ENCODE measurements at places on chromosomes 16 and 17. TPM values are rescaled to one million over a fixed set of nuclear protein-coding genes. Genes with fewer than 3 reads are reported as not detected.
A peak's percentile ranks its signal among the peaks of the same experiment; 100 is the strongest.

- DNase-seq, result no peak
Observed at GRCh38 chr16:84467256-84467655, 37.2 kb downstream of the MEAK7 start.

DNA sequence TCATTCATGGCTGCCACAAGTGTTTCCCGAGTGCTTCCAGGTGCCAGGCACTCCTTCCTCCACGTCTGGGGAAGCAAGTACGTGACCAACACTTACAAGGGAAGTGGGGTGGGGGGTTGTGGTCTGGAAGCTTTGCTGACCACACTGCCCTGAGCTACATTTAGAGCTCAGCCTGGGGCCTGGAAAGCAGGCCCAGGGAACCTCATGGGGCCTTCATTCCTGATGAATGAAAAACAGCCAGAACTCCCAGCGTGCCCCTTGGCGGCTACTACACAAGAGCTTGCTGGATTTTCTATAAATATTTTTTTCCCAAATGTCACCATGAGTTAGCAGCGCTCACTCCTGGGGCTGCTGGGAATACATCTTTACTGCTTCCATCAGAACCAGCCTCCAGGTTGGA, 73.3 kb downstream of the ABCC12 start:
- no peak for DNase-seq

- no peak for DNase-seq
Observed at GRCh38 chr16:9309844-9310243, 218.4 kb downstream of the HAPSTR1 start.

DNA sequence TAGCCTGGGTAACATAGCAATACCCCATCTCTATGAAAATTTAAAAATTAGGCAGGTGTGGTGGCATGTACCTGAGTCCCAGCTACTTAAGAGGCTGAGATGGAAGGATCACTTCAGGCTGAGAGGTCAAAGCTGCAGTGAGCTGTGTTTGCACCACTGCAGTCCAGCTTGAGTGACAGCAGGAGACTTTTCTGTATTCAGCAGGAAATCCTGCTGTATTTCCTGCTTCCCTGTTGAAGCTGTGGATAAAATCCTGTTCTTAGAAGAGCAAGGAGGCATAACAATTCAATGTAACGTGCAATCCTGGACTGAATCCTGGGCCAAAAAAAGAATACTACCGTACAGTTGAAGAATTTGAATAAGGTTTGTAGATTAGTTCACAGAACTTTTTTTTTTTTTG, 62.2 kb downstream of the FBXL20 start:
- DNase-seq, result peak; percentile 39

DNA sequence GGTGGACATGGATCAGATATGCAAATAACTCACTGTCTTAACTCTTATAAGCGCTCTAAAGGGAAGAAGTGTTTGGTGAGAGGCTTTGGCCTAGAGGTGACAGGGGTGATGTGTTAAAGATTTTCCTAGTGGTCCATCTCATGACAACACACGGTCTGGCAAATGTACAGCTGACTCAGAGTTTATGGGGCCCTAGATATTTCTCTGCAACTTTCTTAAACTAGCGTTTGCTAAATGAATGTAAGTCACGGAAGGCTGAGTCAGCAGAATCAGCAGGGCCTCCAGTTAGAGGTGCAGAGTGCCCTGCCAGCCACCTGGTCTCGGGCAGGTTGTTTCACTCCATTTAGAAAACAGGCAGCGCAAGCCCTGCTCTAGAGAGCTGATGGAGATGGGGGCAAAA, 40.1 kb downstream of the CLEC16A start:
- no peak for DNase-seq

Gene INTS2
- 10.3 TPM for total RNA-seq

Gene BICDL2
- not detected for total RNA-seq

Data from glomerular endothelial cell (primary cell).